ENCODE measurements at places on chromosomes 6 and 20.

DNA sequence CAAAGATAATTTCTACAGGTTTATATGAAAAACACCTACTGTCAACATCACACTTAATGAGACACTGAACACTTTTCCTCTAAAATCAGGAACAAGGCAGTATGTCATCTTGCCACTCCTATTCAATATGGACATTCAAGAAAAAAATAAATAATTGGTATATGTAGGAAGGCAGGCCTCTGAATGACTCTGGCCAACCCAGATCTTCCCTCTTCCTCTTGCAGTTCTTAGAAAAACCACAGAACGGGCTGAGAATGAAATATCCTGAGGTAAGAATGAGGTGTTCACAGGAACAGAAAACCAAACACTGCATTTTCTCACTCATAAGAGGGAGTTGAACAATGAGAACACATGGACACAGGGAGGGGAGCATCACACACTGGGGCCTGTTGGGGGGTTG is 1207.2 kb upstream of the CITED2 start:
- DNase-seq, result no peak

- no peak for DNase-seq
Observed at GRCh38 chr6:63792736-63793464, 157.3 kb downstream of the PHF3 start.

GRCh38 chr6:35718375-35718736 is 18.5 kb upstream of the ARMC12 start:
- DNase-seq, result no peak

DNA sequence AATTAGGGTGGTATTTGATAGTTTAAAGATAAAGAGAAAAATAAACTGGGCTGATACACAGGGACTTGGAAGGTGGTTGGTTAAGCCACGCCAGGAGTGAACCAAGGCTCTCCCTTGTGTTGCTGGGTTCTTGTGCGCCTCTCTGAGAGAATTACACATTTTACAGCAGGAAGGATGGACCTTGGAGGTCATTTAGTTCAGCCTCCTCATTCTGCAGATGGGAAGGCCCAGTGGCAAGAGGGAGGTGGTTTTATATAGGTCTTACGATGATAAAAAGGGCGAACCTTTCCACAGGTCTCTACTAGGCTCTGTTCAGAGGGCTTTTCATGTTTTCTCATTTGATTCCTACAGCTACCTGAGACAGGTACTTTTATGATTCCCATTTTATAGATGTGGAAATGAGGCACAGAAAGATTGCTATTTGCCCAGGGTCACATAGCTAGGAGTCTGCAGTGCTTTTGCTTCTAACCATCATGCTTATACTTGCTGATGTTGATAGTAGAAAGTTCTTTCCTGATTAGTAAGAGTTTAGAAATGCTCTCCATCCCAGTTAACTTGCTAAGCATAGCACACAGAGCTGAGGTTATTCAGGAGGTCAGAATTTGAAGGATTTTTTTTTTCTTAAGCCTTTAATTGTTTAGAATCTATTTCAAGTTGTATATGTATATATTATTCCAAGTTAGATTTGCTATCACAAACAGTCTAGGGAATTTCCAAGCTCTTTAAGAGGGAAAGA is 12.8 kb downstream of the HIVEP1 start:
- no peak for DNase-seq

- DNase-seq, result no peak
Observed at GRCh38 chr6:5121956-5122355, 36.8 kb downstream of the PPP1R3G start.
